ENCODE measurements at places on chromosomes 7 and 10. TPM values are rescaled to one million over a fixed set of nuclear protein-coding genes. Genes with fewer than 3 reads are reported as not detected.
A peak's percentile ranks its signal among the peaks of the same experiment; 100 is the strongest.

GRCh38 chr10:101629837-101630632, 41.9 kb downstream of the DPCD start:
- DNase-seq = no peak

DNA sequence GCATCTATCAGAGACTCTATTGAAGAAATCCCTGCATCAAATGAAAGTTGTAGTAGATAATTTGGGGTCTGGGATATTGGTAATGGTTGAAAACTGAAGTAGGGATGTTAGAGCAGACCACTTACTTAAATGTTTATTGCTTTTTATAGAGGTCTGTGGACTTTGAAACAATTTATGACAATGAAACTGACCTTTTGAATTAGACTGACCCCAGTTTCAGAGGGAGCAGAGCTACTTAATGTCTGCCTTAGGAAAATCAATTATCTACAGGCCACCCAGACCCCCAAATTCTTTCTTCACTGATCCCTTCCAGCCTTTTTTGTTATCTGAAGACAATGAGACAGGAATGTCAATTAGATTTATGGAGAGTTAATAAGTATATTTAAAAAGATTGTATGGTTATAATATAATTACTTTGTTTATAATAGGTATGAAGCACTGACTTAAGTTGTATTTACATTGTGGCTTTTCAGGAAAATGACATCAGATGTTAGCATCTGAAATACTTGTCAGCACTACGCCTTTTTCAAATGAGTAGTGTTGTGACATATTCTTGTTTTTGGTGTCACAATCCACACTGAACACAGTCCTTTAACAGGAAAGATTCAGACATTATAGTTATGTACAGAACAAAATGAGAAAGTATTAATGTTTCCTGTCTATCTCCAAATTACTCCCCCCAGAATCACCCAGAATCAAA, 13.9 kb downstream of the MGAM2 start:
- DNase-seq = no peak

GRCh38 chr10:84845628-84846261, 517.4 kb downstream of the CCSER2 start:
- DNase-seq = no peak

The ANKRD7 gene
- total RNA-seq = 0.73 TPM

DNA sequence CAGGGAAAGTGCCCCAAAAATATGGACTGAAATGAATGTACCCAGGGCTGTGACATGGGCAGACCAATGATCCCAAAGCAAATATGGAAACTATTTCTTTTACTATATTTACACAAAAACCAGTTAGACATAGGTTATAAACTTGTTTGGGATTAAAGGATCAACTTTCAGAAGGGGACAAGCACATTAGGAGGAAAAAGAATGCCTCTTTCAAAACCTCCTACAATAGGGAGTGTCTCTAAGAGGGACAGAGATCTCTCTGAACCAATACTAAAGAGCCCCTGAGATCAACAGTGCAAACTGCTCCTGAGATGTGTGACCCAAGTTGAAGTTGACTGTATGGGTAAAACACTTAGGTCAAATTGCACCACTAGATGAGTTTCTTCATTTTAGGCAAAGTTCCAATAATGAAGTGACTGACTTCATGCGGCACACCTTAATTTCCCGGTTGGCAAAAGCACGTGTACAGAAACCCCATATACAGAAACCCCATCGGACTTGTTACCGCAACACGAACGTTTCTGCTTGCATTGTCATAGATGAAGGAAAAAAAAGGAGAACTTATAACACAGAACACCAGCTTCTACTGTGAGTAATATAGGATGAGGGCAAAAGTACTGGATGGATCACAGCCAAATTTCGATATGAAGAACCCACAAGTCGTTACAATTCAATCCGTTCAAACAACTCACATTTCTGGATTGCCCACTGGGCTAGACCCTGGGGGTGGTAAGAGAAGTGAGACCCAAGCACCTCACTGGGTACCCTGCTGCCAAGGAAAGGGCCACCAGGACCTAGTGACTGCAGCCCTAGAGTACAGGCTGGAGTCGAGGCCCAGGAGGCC, 4.3 kb downstream of the SVIL start:
- DNase-seq = peak; percentile 17

The SLC39A12 gene
- total RNA-seq = 0.88 TPM

- DNase-seq = no peak
Measured at GRCh38 chr7:29924684-29925083, 64.9 kb downstream of the SCRN1 start.

GRCh38 chr7:123024989-123025758, 29.7 kb upstream of the TAS2R16 start:
- DNase-seq = no peak

GRCh38 chr7:15864626-15864991, 178.1 kb upstream of the MEOX2 start:
- DNase-seq = no peak

DNA sequence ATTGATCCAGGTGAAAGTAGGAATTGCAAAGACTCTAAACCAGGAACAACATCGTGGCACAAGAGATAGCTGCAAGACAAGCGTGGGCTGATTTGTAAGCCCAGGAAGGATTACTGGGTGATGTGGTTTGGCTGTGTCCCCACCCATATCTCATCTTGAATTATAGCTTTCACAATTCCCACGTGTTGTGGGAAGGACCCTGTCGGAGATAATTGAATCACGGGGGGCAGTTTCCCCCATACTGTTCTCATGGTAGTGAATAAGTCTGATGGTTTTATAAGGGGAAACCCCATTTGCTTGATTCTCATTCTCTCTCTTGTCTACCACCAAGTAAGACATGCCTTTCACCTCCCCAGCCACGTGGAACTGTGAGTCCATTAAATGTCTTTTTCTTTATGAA, 59.5 kb downstream of the ST8SIA6 start:
- no peak for DNase-seq

GRCh38 chr7:80334908-80335307, 177.0 kb downstream of the GNAT3 start:
- no peak for DNase-seq

GRCh38 chr10:8766899-8767298, 712.4 kb downstream of the GATA3 start:
- no peak for DNase-seq

The SPDYE5 gene
- total RNA-seq = not detected

DNA sequence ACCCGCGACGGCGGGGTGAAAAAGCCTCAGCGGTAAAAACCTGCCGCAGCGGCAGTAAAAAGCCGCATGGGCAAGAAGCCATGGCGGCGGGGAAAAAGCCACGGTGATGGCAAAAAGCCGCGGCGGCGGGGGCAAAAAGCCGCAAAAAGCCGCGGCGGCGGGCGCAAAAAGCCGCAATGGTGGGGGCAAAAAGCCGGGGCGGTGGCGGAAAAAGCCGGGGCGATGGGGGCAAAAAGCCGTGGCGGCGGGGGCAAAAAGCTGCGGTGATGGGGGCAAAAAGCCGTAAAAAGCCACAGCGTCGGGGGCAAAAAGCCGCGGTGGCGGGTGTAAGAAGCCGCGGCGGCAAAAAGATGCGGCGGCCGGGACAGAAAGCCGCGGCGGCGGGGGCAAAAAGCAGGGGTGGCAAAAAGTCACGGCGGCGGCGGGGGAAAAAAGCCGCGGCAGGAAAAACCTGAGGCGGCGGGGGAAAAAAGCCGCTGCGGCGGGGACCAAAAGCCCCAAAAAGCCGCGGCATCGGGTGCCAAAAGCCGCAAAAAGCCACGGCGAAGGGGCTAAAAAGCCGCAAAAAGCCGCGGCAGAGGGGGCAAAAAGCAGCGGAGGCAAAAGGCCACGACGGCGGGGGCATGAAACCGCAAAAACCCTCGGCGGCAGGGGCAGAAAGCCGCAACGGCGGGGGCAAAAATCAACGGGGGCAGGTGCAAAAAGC, 488.5 kb downstream of the ZNF33B start:
- no peak for DNase-seq

The NKX2-3 gene
- total RNA-seq = 0.15 TPM

- DNase-seq = no peak
Measured at GRCh38 chr7:42227541-42227935, 9.5 kb downstream of the GLI3 start.

The GPNMB gene
- 335 TPM for total RNA-seq

DNA sequence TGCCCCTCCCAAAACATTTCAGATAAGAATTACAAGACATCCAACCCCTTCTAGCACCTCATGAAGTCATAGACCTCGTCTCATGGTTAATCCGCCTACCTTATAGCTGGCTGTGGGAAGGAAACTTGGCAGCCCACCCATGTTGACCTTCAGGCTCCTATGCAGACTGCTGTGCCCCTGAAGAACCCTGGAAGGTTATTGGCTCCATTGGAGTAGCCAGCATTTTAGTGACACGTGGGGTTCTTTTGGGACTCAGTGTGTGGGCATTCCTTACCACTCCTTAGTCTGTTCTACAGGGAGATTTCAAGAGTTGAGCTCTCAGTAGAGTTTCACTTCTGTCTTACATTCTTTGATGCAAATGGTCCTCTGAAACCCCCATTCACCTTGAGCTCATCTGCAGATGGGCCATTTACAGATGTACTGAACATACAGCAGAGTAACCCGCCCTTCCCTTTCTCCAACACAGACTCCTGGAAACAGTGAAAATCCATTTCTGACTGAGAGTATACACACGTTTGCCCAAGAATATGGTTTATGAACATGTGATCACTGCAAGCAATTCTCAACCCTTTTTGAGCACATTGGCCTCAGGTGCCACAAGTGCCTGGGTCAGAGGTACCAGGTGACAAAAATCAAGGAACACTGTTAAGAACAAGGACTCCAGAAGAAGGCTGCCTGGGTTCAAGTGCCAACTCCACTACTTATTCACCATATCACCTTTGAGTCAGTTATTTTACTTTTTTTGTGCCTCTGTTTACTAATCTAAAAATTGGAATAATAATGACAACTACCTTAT, 54.0 kb upstream of the HECW1 start:
- DNase-seq = no peak

The PRRT4 gene
- under 0.01 TPM for total RNA-seq

GRCh38 chr7:82998436-82998835, 164.2 kb downstream of the PCLO start:
- no peak for DNase-seq

GRCh38 chr7:44281811-44282600, 43.4 kb downstream of the CAMK2B start:
- DNase-seq = no peak

DNA sequence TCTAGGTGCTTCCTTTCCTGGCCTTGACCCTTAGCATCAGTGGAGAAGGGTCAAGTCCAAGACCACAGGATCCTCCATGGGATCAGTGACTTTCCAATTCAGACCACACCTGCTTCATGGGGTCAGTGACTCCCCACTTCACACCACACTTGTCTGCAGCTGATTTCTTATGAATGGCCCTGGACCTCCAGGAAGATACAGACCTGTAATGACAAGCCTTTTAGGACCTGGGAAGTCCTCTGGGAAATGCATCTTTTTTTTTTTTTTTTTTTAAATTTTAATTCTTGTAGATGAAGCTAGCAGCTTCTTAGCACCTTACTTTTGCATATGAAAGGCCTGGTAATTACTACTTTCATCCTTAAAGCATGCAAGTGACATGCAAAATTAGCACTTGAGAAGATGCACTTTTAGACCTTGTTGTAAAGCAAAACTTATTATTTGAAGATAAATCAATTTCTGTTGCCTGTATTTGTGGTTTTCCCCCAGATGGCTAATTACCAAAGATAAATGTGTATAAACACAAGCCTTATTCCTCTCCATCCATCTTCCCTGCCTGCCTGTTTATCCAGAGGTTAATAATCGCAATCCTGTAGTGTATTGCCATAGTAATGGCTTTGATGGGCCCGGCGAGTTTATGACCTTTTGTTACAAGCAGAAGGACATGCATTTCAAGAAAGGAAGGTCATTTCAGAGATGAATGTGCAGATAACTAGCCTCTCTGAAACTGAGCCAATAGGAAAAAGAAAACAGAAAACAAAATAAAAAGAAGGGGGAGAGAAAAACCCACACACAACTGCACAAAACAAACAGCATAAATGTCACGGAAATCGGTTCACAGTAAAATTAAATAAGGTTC, 1018.7 kb downstream of the TYW1 start:
- DNase-seq = no peak

DNA sequence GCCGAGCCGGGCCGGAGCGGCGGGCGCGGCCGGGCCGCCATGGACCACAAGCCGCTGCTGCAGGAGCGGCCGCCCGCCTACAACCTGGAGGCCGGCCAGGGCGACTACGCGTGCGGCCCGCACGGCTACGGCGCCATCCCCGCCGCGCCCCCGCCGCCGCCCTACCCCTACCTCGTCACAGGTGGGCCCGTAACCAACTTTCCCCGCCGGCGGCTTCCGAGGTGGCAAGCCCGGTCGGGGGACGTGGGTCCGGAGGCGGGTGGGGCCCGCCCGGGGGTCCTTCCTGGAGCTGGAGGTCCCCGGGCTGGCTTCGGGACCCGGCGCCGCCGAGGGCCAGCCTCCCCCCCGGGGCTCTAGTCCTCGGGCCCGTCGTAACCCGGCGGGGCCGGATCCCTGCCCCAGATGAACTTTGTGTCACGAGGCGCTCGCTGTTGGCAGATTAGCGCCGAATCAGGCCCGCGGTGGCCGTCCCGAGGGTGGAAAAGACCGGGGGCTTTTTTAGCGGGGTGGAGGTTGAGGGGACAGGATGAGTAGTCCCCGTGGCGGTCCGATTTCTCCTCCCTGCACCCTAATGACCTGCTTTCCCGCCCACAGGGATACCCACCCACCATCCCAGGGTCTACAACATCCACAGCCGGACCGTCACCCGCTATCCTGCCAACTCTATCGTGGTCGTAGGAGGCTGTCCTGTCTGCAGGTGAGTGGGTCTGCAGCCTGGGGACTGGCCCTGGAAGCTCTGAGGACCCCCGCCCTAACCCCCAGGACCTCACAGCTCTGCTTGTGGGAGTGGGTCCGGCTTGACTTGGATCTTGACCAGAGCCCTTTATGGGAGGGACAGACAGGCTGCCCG, 496 bp downstream of the BRI3 start:
- DNase-seq = peak; percentile 41

The CLCN1 gene
- not detected for total RNA-seq

The COX15 gene
- total RNA-seq = 32.2 TPM

DNA sequence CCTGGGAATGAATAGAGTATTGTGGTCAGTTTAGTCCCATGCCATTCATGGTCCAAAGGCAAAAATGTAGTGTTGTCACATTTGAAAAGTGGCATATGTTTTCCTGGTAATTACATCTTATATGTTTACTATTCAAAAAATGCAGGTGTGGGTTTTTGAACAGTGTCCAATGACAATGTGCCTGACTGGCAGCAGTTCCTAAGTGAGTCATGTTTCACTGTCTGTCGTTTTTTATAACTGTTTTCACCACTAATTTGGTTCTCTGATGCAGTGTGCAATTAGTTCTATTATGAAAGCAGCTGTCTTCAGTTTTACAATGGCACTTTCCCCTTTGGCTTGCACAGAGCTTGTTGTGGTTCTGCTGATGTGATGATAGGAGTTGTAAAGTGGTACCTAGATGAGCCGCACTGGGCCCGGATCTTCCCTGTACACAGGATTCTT, 162.3 kb downstream of the SEM1 start:
- no peak for DNase-seq

- no peak for DNase-seq
Measured at GRCh38 chr7:45574669-45575500, 717 bp downstream of the ADCY1 start.

The HMX2 gene
- not detected for total RNA-seq

The CYP2C19 gene
- not detected for total RNA-seq

The AP4M1 gene
- 18.7 TPM for total RNA-seq

The SFRP4 gene
- 13.3 TPM for total RNA-seq

The SAMD9 gene
- total RNA-seq = 9.2 TPM

The TMEM178B gene
- 0.64 TPM for total RNA-seq

Measured in breast epithelium (tissue), 4 donors.